ENCODE measurements at places on chromosomes 7 and 10.

DNA sequence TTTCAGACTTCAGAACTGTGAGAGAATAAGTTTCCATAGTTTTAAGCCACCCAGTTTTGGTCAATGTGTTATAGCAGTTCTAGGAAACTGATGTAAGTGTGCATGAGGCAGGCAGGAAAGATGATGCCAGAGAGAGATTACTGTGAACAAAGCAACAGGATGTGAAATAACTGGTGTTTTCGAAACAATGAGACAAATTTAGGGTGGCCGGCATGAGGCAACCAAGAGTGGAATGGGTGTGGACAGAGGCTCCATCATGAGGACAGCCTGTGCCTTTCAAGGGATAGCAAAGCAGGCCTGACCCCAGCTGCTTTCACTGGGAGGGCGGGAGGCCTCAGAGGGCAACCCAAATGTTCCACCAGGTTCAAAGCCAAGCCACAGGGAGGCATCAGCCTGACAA is 67.3 kb upstream of the UCN3 start:
- peak; percentile 53 for DNase-seq

- DNase-seq = no peak
Measured at GRCh38 chr7:150895809-150896208, 43.5 kb downstream of the AOC1 start.

DNA sequence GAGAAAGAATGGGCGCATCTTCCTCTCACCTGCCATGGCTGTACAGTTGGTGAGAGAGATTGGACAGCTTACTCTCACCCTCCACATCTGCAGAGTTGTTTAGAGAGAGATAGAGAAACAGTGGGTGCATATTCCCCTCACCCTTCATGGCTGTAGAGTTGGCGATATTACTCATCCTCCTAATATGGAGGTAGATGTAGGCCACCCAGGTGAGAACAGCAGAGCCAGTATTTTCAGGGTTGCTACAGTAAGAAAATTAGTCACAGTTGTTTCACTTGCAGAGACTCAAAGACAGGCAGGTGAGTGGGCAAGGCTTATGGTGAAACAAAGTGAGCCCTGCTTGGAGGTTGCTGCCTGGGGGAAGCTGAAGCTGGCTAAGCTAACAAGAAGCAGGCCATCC is 65.0 kb upstream of the PFKP start:
- no peak for DNase-seq

DNA sequence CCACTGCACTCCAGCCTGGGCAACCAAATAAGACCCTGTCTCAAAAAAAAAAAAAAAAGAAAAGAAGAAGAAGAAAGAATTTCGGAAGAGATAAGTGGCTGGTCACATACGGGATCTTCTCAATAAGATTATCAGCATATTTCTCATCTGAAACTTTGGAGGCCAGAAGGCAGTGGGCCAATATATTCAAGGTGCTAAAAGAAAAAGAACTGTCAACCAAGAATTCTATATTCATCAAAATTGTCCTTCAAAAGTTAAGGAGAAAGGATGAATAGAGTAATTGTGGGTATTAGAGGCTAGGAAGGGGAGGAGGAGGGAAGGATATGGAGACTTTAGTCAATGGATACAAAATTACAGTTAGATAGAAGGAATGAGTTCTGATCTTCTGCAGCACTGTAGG is 43.9 kb upstream of the NANOS1 start:
- DNase-seq = no peak

GRCh38 chr10:16754765-16755164 is 62.5 kb downstream of the RSU1 start:
- DNase-seq = no peak

DNA sequence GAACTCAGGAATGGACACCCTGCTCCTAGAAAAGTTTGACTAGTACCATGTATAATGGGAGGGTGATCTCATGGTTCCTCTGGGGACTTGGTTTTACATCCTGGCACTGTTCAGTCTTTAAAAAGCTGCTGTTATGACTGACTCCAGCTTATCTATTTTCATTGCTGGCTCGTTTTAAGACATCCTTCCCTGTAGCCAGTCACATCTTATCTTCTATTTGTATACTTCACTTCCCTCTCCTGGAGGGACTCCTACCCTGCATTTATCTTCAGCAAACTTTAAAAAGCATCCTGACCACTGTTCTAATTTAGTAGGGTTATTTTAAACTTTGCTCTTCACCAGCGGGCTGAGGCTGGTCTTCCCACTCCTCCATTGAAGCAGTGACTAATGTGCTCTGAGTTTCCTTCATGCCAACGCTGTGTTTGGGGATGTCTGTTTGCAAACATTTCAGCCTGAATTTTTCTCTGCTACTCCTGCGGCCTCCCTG is 72.9 kb upstream of the ARMC3 start:
- DNase-seq = no peak

DNA sequence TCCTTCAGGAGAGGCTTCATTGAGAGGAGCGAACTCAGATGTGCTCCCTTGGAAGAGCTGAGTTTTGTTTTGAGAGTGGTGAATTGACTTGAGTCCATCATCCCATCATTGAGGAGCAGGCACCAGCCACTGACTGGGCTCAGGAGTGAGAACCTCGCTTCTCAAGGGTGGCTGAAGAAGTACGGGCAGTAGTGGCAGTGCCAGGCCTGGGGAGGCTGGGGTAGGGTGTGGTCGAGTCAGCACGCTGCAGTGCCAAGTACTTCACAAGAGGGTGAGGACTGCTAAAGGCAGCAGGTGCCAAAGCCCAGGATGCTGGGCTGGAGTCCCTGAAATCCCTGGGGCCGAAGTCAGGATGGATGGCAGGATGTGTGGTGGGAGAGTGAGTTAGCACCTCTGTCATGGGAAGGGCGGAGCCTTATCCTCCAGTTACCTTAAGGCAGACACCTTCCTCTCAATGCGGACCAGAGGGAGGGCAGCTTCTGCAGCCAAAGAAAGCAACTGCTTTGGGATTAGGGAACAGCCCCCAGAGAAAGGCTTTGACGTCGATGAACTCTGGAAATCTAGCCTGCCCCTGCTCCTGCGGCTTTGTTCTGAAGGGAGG is 210.3 kb downstream of the CAMK1D start:
- no peak for DNase-seq

- no peak for DNase-seq
Measured at GRCh38 chr10:50211670-50212069, 39.6 kb downstream of the ASAH2 start.

DNA sequence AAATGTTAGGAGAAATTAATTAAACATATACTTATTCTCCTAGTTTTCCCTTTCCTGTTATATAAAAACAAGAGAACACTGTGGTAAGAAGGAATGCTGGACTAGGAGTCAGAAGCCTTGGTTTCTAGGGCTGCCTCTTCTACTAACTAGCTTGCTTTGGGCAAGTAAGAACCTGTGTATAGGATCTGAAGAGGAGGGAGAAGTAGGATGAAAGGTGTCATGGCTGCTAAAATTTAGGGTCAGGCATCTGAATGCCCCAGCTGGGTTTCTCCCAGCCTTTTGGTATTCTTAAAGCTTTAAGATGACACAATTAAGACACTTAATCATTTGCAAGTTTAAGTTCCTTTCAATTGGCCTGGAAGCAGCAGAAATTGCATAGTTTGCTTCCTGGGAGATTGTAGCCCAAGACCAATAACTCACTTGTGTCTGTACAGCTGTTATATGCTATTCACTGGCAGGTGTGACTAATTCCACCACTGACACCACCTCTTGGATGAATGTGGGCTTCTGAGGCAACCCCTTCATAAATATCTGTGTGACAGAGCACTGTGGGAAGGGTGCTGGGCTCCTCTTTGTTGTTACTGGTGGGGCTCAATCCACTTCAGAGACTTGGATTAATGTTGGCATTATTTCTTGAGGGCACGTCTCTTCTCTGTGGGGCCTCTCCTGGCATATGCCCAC is 137.2 kb downstream of the LRMDA start:
- no peak for DNase-seq

DNA sequence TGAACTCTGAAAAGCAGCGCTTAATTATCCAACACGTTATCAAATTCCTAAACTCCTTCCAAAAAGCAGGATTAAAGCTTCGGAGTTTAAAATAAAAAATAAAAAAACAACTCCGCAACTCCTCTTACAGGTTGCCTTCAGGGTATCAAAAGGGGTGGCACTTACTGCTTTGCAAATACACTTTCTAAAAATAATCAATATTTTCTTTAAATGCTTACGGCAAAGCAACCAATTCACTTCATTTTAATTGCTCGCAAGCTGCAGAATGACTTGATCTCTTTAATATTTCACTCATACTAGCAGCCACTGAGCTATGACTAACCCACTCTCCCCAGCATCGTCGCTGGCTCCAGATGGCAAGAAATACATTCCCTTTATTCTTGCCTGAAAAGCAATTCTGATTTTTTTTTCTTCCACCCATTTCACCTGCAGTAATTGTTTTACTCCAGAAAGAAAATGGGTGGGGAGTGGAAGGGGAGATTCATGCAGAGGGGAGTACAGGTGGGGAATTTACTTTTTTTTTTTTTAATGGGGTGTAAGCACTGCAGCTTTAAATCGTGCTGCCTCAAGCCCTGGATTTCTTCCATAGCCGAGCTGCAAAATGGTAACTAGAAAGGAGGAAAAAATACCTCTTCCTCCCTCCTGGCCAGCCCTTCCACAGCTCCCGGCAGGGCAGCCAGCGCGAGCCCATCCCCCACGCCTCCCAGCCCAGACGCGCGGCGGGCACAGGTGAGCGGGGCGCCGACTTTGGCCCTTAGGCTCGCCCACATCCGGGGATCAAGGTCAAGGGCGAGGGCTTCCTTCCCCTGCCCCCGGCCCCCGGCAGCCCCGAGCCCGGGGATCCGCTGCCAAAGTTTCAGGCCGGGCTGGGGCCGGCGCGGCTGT is 54.2 kb upstream of the FHIP2A start:
- DNase-seq = peak; percentile 36

DNA sequence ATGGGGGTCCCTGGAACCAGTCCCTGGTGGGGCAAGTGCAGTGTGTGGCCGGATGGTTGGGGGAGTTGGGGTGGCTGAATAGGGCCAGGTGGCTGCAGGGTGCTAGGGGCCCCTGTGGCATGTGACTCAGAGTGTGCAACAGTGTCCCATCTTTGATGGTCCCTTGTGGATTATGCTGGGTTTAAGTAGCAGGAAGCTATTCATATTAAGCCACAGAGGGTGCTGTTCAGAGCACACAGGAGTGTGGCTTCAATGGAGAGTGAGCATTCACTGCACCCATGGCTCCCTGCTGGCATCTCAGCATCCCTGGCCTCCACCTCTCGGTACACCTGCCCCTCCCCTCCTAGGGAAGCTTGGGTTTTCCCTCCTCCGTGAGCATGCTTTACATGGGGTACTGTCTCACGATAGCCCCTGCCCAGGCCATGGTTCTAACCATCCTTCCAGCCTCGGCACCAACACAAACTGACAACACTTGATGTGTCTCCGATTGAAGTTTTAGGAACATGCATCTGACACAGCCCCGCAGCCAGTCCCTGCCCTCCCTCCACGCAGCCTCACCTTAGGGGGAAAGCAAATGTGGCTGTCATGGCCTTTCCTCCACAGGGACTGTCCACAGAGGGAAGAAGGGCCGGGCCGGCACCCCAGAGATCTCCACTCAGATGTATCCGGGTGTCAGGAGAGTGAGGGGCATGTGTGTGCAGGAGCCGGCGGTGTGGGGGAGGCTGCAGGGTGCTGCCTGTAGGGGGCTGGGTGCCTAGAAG is 30.4 kb upstream of the PPIF start:
- no peak for DNase-seq

GRCh38 chr10:60848126-60848525 is 69.8 kb downstream of the CDK1 start:
- no peak for DNase-seq

DNA sequence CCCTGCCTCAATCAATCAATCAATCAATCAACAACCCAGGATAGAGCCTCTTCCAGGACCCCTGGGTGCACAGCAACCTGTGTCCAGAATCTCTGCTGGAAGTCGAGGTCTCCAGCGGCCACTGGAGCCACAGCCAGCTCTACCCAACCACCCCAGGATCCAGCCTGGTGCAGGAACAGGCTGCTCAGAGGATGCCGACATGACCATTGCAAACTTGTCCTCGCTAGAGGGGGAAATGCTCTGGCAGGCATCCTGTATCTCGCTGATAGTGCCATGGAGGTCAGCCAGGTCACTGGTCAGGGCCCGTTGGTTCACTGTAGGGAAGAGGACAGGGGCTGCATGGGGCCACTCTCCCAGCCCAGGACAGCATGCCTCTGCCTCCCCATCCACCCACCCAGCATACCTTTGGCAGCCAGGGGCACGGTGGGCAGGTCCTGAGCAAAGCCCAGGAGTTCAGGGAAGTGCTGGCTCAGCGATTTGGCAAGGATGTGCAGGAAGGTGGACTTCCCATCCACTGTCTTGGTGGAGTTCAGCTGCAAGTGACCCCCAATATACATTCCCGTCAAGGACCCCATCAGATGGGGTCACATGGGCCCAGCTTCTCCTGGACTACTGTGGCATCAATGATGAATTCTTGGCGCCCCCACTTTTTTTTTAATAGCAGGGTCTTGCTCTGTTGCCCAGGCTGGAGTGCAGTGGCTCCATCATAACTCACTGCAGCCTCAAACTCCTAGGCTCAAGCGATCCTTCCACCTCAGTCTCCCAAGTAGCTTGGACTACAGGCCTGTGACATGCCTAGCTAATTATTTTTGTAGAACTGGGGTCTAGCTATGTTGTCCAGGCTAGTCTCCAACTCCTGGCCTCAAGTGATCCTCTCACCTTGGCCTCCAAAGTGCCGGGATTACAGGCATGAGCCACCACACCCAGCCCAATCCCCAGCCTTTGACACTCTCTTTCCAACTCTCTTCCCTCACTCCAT is 49.4 kb downstream of the GRID2IP start:
- DNase-seq = no peak

- DNase-seq = no peak
Measured at GRCh38 chr10:25522946-25523608, 348.3 kb downstream of the GPR158 start.

All from stimulated activated CD8-positive, alpha-beta memory T cell treated with anti-CD3 and anti-CD28 coated beads, Interleukin-4, amount 100 ng/mL, for 48 hours (primary cell).